ENCODE measurements at places on chromosomes 5 and 9. TPM values are rescaled to one million over a fixed set of nuclear protein-coding genes. Genes with fewer than 3 reads are reported as not detected.
A peak's percentile ranks its signal among the peaks of the same experiment; 100 is the strongest.

DNA sequence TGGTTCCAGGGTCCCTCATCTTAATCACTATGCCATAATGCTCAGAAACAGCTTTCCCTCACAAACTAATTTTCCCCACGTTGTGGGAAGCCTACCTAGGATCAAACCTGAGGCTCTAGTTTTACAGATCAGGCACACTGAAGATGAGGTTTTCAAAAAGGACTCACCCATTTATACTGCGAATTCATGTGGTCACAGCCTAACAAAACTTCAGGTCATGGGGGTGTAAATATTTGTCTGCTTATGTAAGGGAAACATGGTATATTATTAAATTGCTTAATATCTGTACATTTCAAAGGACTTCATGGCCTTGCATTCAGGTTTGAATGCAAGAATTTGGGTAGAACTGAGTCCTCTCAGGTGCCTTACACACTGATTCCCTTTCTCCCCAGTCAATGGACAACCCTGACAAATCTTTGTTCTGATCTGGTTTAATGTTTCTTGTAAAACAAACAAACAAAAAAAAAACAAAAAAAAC is 12.1 kb downstream of the ZFAND5 start:
- H3K27ac ChIP-seq: no peak overlapping the region
- no peaks in the 10 kb centered on the region for H3K27me3 ChIP-seq
- H3K4me3 ChIP-seq: no peak overlapping the region
- H3K36me3 ChIP-seq: peaks cover 10% of the 10 kb centered on the region
- DNase-seq: no peak

- no peak overlapping the region for H3K4me3 ChIP-seq
- H3K27me3 ChIP-seq: no peaks in the 10 kb centered on the region
- H3K4me1 ChIP-seq: peaks cover 4% of the 10 kb centered on the region
- no peak overlapping the region for H3K27ac ChIP-seq
Observed at GRCh38 chr9:95458666-95459065, 58.1 kb downstream of the PTCH1 start.

DNA sequence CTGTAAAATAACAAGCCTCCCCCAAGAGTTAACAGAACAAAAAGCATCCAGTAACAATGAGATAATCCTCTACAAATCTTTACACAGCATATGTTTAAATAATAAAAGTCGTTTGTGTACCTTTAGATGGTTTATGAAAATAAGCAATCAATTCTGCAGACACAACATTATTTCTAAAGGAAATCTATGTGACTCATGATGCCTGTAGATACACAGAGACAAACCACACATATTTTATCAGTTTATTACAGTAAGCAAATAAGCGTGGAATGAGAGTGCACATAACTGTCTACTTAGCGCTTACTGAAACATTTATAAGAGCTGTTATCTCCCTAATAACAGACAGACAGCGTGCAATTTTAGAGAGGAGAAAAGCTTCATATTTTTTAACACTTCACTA is 243.6 kb downstream of the AP3B1 start:
- H3K4me3 ChIP-seq: no peak overlapping the region
- DNase-seq: no peak
- no peaks in the 10 kb centered on the region for H3K27me3 ChIP-seq
- H3K27ac ChIP-seq: no peak overlapping the region
- no peaks in the 10 kb centered on the region for H3K36me3 ChIP-seq

- peak; percentile 43 for DNase-seq
- H3K27ac ChIP-seq: no peak overlapping the region
- H3K4me1 ChIP-seq: peaks cover 5% of the 10 kb centered on the region
- no peaks in the 10 kb centered on the region for H3K36me3 ChIP-seq
Observed at GRCh38 chr9:127209948-127210640, 54.5 kb upstream of the GARNL3 start.

DNA sequence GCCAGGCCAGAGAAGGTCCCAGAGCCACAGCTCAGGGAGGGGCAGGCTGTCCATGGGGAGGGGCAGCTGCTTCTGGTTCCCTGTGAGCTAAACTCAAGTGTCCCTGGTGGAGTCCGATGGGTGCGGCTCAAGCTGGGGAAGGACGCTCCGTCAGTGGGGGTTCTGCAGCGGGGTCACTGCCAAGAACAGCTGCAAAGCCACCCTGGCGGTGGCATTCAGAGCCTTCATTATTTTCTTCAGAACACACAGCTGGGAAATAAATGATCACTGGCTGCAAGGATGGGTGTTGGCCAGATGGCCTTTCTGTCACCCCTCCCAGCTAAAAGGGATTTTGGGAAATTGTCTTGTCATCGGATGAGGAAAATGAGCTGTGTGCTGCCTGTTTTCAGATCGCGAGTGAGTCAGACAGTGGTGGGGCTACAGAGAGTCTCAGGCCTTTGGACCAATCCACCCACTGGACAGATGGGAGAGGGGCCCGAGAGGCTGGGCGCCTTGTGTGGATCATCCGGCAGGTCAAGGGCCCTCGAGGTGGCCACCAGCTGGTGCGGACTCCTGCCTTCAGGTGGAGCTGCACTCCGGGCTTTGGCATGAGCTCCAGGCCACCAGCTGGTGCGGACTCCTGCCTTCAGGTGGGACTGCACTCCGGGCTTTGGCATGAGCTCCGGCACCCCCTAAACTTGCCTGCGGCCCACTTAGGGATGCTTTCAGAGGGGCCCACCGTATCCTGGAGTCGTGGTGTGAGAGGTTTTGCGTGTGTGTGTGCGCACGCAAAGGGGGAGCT is 17.9 kb upstream of the GFPT2 start:
- H3K36me3 ChIP-seq: no peaks in the 10 kb centered on the region
- no peak overlapping the region for H3K27ac ChIP-seq
- no peaks in the 10 kb centered on the region for H3K27me3 ChIP-seq
- no peaks in the 10 kb centered on the region for H3K4me1 ChIP-seq

The IL9 gene
- total RNA-seq: not detected

The SH3TC2 gene
- total RNA-seq: 0.46 TPM
